ENCODE measurements at places on chromosomes 1 and 21.

DNA sequence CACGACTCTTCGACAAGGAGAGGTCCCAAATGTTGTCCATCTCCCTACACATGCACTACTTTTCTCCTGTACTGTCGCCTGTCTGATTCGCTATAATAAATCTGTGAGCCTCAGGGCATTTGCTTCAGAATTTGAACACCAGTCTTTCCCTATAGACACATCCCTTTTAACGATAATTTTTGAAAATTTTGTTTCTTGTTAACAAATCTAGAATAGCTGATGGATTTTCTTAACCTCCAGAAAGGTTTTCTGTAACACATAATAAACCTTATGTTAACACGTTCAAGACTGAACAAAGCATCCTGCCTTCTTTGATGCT lies 704 bp downstream of the CAPZA1 start:
- DNase-seq: no peak

- DNase-seq: peak; percentile 20
Measured at GRCh38 chr1:46137916-46138315, 5.5 kb upstream of the PIK3R3 start.

- DNase-seq: no peak
Measured at GRCh38 chr1:193785850-193786420, 599.5 kb upstream of the B3GALT2 start.

DNA sequence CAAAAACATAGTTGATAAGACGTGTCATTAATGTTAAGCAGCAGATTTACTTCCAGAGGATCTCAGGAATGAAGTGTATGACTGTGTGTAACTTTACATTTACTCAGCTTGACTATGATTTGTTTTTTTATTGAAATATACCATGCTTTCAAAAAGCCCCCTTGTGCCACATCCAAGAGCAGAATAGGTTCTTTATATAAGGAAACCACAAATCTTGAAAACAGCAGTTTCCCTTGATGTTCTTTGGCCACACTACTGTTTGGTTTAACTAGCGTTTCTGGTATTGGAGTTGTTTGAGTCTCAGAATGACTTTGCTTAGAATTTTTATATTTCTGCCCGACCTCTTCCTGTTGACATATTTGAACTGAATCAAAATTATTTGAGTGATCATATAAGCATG lies 25.0 kb downstream of the LRRC8C start:
- no peak for DNase-seq

DNA sequence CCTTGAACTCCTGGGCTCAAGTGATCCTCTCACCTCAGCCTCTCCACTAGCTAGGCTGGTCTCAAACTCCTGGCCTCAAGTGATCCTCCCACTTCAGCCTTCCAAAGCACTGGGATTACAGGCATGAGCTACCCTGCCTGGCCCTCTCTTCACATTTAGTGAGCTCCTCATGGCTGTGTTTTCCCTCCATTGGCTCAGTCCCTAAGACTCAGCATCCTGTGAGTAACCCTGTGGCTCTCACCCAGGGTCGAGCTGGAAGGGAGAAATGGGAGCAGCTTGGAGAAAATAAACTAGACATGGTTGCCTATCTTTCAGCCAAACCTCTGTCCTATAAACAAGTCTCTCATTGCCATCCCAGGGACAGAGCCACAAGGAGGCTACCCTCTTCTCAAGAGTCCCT lies 17.5 kb downstream of the NCF2 start:
- DNase-seq: no peak

DNA sequence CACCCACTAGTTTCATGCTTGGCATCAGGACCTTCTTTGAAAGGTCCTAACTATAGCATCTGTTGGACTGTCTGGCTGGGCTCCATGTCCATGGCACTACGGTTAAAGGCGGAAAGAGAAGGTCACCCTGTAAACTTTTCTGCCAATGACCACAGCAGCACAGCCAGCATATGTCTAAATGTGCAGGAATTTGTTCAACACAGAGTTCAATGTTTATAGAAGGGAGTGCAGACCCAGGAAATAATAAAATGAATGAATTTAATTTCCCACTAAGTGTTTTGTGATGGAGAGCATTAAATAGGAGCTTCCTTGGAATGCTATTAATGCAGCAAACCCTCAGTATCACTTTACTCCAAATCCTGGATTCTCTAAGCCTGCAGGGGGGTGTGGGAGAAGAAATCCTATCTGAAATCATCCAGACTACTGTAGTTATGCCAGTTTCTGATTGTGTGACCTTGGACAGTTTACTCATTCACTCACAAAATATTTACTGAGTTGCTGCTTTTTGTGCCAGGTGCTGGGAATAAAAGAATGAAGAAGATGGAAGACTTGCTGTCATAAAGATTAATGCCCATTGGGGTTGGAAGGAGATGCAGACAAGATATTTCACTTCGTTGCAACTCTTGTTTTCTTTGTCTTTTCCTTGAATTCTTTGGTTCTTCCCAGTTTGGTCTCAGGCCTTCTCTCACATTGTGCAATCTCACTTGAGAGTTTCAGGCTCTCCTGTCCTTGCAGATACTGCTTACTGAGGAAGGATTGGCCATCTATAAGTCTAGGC lies 195.0 kb downstream of the ROR1 start:
- peak; percentile 87 for DNase-seq

All from umbilical cord (tissue), 2 donors.